ENCODE measurements at places on chromosomes 3 and 15.

DNA sequence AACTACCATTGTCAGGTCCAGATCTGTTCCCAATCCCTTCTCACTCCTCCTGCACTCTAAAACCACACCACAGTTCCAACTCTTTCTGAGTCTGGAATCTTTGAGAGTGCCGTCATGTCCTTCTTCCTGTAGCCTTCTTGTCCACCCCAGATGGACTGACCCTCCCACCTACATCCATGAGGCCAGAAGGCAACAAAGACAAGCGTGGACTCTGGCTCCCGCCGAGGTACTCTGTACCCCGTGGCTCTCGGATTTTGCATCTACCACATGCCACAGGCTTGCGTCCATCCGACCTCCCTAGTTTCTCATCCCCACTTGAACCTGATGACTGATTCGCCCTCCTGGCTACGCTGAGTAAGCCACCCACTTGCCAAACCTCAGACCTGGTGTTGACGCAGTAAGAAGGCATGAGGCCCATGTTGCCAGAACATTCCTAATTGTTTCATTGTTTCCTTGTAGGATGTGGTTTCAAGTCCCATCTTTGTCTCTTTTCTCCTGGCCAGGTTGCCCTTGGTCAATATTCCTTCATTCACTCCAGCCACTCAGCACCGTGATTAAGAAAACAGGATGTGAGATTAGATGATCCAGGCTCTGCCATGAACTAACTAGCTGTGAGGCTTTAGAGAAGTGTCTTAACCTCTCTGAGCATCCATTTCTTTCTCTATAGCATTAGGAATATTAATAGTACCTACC, 1.1 kb upstream of the ZBTB38 start:
- peak; percentile 100 for DNase-seq

- no peak for DNase-seq
Measured at GRCh38 chr3:159502986-159503385, 485.6 kb upstream of the IL12A start.

DNA sequence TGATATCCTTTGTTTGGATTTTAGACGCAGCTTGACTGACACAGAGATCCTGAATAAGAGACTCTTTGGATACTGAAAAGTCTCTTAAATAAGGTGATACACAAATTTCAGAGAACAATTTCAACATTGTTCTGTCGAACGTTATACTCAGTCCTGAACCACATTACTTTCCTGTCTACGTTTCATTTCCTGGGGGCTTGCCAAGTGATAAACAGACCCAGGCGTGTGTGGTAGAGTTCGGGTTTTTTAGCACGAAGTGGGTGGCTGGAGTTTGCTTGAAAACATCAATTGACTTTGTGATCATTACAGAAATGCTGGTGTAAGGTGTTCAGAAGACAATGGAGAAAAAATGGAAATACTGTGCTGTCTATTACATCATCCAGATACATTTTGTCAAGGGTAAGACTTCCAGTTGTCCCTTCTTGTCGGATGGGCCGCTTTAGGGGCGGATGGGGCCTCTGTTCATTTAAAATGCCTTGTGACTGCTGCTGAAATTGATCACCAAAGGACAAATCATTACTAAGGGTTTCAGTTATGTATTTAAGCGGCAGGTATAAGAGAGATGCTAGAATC, at the start of gene CD96:
TSS of gene CD96 (plus strand) at position 287 of the 573 bp plus-strand sequence. CDS start at position 339, 52 bp downstream.
- DNase-seq = no peak

GRCh38 chr3:42778644-42779043, 5.6 kb upstream of the CCDC13 start:
- peak; percentile 32 for DNase-seq

- no peak for DNase-seq
Measured at GRCh38 chr3:107344722-107345121, 32.5 kb upstream of the CCDC54 start.
